Pancreas (tissue), 10 donors: ENCODE measurements at places on chromosomes 11 and 22. TPM values are rescaled to one million over a fixed set of nuclear protein-coding genes. Genes with fewer than 3 reads are reported as not detected.
A peak's percentile ranks its signal among the peaks of the same experiment; 100 is the strongest.

- H3K4me1 ChIP-seq = no peaks in the 10 kb centered on the region
- H3K27ac ChIP-seq = peak overlapping the region; percentile 35
- H3K4me3 ChIP-seq = no peak overlapping the region
- H3K36me3 ChIP-seq = no peaks in the 10 kb centered on the region
- DNase-seq = no peak
Measured at GRCh38 chr11:120392314-120392713, 56.1 kb downstream of the ARHGEF12 start.

GRCh38 chr22:21714059-21714770 lies 21.4 kb downstream of the YPEL1 start:
- H3K4me1 ChIP-seq = peaks cover 13% of the 10 kb centered on the region
- H3K36me3 ChIP-seq = no peaks in the 10 kb centered on the region
- H3K4me3 ChIP-seq = no peak overlapping the region
- H3K27me3 ChIP-seq = no peaks in the 10 kb centered on the region
- H3K27ac ChIP-seq = no peak overlapping the region

- no peak for DNase-seq
- peaks cover 76% of the 10 kb centered on the region for H3K4me1 ChIP-seq
- H3K27me3 ChIP-seq = no peaks in the 10 kb centered on the region
- no peak overlapping the region for H3K4me3 ChIP-seq
- H3K27ac ChIP-seq = peak overlapping the region; percentile 85
- H3K36me3 ChIP-seq = no peaks in the 10 kb centered on the region
Measured at GRCh38 chr11:57776031-57776521, 14.5 kb downstream of the CTNND1 start.

DNA sequence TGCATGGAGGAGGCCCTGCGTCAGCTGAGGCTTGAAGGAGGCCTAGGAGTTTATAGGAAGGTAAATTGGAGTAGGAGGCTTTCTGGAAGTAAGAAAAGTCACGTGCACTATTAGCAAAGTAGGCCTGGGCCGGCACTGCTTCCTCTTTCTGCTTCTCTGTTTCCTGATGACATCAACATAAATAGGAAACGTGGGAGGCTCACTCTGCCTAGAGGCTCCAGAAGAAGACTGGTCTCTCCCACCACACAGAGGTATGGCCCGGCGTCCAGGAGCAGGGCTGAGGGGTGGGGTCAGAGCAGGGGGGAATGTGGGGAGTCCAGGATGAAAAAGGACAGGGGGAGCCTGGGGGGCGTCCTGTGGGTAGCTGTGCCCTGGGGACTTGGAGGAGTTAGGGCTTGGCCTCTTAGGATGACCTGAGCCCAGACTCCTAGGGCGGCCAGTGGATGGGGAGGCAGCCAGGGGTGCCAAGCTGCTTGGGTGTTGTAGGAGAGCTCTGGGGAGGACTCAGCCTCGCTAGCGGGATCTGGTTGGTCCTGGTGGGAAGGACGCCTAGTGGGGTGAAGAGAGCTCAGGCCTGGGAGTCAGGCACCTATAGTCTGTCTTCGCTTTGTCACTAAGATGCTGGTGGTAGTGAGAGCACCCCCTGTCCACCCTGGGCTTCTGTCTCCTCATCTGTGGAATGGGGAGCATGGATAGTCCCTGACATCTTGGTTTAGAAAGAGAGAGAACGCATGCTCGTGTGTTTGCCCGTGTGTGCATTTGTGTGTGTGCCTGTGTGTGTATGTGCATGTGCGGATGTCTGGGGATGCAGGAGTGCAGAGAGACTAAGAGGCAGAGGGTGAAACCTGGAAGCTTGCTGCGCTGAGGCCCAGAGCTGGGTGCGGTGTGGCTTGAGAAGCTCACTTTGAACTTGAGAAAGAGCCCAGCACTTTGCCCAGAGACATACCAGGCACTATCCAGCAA lies at the start of gene CSF2RB:
CSF2RB (plus strand) TSS at position 202 of the 963 bp plus-strand sequence. CDS start 8,580 bp downstream, outside the sequence.
- H3K4me3 ChIP-seq = peak within 1 kb of the TSS; percentile 27
- DNase-seq = no peak
- no peaks in the 10 kb centered on the region for H3K4me1 ChIP-seq

GRCh38 chr22:28068826-28069225 lies 149.8 kb upstream of the PITPNB start:
- no peaks in the 10 kb centered on the region for H3K36me3 ChIP-seq
- no peak overlapping the region for H3K4me3 ChIP-seq
- H3K27me3 ChIP-seq = no peaks in the 10 kb centered on the region
- H3K4me1 ChIP-seq = no peaks in the 10 kb centered on the region
- no peak for DNase-seq
- H3K27ac ChIP-seq = no peak overlapping the region

DNA sequence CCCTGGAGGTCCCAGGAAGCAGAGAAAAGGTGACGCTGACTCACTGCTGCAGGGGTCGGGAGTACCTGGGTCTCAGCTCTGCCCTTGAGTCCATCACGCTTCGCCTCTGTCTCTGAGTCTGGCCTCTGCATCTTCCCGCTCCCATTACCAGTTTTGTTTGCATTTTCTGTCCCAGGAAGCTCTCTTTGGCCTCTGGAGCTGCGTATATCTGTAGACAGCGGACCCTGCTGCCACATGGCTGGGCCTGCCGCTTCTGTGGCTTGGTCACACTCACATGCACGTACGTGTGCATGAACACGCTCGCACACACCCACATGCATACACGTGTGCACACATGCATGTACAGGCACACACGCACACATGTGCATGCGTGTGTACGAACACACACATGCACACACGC lies 20.8 kb upstream of the APOBEC3A start:
- H3K27ac ChIP-seq = no peak overlapping the region
- no peak for DNase-seq
- H3K4me3 ChIP-seq = no peak overlapping the region
- H3K36me3 ChIP-seq = no peaks in the 10 kb centered on the region

DNA sequence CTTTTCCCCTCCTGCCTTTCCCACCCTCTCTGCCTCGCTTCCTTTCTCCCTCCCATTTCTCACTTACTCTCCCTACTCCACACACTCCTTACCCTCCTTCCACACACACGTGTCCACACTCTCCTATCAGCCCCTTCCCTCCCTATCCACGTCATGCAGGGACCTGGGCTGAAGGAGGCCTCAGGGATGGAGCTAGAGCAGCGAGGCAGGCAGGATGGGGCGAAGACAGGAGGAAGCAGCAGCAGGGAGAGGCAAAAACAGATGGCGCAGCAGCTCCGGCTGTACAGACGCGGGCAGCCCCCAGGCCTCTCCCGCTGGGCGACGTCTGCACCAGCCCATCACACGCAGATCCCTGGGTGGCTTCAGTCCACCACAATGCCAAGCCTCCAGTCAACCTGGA lies 97.9 kb downstream of the SPATA19 start:
- no peaks in the 10 kb centered on the region for H3K36me3 ChIP-seq
- no peak overlapping the region for H3K4me3 ChIP-seq
- no peaks in the 10 kb centered on the region for H3K4me1 ChIP-seq
- H3K27ac ChIP-seq = no peak overlapping the region

DNA sequence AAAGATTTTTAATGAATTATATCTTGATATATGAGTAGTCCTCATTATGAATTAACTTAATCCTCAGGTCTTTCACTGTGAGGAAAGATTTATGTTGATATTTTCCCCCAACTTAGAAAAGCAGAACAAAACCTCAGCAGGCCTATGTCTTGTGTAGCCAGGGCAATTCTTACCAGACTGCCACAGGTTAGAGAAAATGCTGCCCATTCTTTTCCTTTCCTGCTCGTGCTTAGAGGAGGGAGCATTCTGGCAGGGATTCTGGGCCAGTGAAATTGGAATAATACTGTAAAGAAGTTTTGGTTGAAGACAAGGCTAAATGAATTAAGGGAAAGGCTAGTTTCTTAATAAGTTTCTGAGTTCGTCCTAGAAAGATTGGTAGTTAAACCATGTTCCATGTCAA lies 56.6 kb downstream of the ZNRF3 start:
- no peaks in the 10 kb centered on the region for H3K27me3 ChIP-seq
- DNase-seq = no peak
- H3K27ac ChIP-seq = no peak overlapping the region

DNA sequence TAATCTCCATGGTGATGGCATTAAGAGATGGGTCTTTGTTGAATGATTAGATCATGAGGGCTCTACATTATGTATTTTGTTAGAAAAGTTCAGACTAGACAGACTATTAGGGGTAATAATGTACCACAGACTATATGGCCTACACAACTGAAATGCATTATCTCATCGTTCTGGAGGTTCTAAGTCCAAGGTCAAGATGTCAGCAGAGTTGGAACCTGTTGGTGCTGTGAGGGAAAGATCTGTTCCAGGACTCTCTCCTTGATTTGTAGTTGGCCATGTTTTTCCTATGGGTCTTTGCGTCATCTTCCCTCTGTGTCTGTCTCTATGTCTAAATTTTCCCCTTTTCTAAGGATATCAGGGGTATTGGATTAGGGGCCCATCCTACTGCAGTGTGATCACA lies 8.4 kb upstream of the GLYATL1 start:
- no peak for DNase-seq
- H3K4me1 ChIP-seq = no peaks in the 10 kb centered on the region
- no peaks in the 10 kb centered on the region for H3K36me3 ChIP-seq
- no peak overlapping the region for H3K4me3 ChIP-seq
- no peak overlapping the region for H3K27ac ChIP-seq

DNA sequence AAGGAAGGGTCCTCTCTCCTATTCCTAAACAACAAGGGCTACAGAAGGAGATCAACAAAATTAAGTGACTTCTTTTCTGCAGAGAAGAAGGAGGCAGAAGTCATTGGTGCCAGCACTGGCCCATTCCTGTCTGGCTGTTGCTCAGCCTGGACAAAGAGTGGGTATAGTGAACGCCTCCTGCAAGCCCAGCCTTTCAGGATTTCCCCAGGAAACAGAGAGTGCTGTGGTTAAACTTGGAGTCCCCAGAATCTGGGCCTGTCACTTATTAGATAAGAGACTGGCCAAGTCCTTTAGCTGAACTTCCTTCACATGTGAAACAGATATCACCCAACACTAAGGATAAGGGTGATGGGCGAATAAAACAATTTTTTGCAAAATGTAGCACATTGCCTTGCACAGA lies 10.9 kb downstream of the TST start:
- H3K36me3 ChIP-seq = no peaks in the 10 kb centered on the region
- H3K4me3 ChIP-seq = no peak overlapping the region
- H3K27me3 ChIP-seq = no peaks in the 10 kb centered on the region
- H3K27ac ChIP-seq = no peak overlapping the region

DNA sequence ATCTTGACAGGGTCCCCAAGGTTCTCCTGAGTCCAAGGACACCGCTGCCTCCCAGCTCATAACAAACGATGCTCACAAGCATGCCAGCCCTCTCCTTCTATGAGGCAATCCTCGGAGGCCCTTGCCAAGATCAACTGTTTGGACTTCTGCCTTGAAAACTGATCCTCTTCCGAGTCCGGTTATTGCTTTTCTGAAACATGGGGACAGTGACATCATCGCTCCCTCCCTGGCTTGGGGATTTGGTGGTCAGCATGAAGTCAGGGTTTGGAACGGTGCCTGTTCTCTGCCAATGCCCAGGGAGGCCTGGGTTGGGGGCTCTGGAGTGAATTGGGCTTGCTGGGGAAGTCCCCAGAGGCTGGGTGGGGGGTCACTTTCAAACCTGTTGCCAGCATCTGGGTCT lies 149.3 kb downstream of the FBXO7 start:
- no peak overlapping the region for H3K4me3 ChIP-seq
- no peaks in the 10 kb centered on the region for H3K36me3 ChIP-seq
- H3K27ac ChIP-seq = no peak overlapping the region
- DNase-seq = no peak

DNA sequence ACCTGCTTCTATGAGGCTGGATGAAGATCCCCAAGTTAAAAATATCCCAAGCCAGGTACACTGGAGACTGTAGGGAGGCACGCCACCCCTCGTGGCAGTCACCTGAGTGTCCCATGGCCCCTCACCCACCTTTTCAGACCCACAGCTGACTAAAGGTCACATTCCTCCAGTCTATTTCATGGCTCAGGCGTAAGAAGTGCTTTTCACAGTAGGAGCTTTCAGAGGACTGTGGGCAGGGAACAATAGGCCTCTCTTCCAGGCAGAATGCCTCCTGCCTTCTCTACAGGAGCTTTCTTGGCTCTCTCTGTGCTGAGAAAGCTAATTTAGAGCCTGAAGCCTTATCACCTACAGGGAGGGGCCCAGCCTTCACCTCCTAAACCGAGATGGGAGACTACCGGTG lies 73.8 kb downstream of the C11orf58 start:
- H3K4me1 ChIP-seq = no peaks in the 10 kb centered on the region
- H3K4me3 ChIP-seq = no peak overlapping the region
- DNase-seq = no peak
- peaks cover 36% of the 10 kb centered on the region for H3K36me3 ChIP-seq
- no peak overlapping the region for H3K27ac ChIP-seq

- H3K4me1 ChIP-seq = peaks cover 30% of the 10 kb centered on the region
- no peak overlapping the region for H3K4me3 ChIP-seq
- H3K27me3 ChIP-seq = no peaks in the 10 kb centered on the region
- no peaks in the 10 kb centered on the region for H3K36me3 ChIP-seq
- no peak overlapping the region for H3K27ac ChIP-seq
- DNase-seq = no peak
Measured at GRCh38 chr11:118886681-118887111, 3.0 kb downstream of the CXCR5 start.

KRTAP5-1 gene
- total RNA-seq = not detected

CD6 gene
- 2.0 TPM for total RNA-seq

MAPK8IP2 gene
- total RNA-seq = 2.4 TPM

ZNF214 gene
- 4.3 TPM for total RNA-seq

FOLR1 gene
- total RNA-seq = 5.5 TPM

NEFH gene
- 0.05 TPM for total RNA-seq

OR52I2 gene
- total RNA-seq = not detected
